ENCODE measurements at places on chromosomes 1 and 21. TPM values are rescaled to one million over a fixed set of nuclear protein-coding genes. Genes with fewer than 3 reads are reported as not detected.

- no peaks in the 10 kb centered on the region for H3K36me3 ChIP-seq
- no peak for DNase-seq
- H3K27ac ChIP-seq = no peak overlapping the region
- H3K4me1 ChIP-seq = no peaks in the 10 kb centered on the region
- no peak overlapping the region for H3K4me3 ChIP-seq
These were observed 99.1 kb downstream of the ASTN1 start for GRCh38 chr1:177065430-177065829.

DNA sequence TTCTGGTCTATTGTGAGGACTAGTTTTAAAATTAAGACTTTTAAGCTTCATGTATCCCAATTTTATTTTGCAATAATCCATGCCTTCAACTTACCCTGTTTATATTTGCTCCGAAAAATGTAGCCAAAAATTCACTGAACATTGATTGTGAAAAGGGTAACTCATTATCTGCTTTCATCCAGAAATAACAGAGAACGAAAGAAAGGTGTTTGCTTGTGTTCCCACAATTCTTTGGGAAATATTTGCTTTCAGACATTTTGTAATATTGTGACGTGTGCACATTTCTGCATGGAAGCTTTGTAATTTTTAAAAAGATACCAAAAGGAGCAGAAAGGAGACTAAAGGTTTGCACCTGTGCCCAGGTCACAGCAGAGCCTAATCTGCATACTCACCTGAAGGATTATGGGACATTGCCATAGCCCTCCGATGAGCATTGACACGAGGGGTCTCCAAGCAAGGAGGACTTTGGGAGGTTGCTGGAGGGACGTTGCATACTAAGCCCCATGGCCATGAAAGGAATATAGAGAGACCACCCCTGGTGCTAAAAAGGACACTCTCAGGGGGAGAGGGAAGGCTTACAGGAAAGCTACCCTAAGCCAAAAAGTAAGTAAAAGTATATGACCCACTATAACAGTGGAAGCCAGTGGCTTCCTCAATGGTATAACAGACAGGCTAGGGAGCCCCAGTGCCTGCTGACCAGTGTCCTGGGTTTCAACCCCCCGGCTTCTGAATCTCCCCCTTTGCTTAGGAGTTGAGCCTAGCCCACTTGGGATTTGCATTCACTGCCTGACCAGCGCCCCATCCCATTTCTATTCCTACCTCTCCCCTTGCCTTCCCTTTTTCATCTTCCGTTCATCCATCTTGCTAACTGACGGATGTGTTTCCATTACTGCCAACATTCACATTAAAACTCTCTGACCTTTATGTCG, 148.6 kb upstream of the ZC3H12A start:
- no peak for DNase-seq
- no peaks in the 10 kb centered on the region for H3K4me1 ChIP-seq
- H3K27me3 ChIP-seq = peaks cover 2% of the 10 kb centered on the region
- no peak overlapping the region for H3K4me3 ChIP-seq

DISP1 gene
- 1.4 TPM for total RNA-seq

DNA sequence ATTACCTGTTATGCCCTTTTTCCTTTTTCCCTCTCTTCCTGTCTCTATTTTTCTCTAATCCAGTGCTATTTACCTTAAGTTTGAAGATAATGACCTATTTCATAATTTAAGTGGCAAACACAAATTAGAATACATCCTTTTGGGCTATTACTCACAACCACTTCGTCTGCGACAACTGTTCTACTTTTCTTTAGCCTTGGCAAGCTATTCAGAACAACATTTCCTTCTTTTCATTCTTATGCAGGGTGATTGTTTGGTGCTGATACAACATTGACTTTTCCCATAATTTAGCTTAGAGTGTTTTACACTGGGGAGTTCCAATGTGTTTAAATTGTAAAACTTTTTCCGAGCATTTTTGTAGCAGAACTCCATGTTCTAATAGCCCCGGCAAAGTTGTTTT, 86.6 kb upstream of the S1PR1 start:
- no peak for DNase-seq
- no peak overlapping the region for H3K4me3 ChIP-seq
- peaks cover 6% of the 10 kb centered on the region for H3K4me1 ChIP-seq
- no peaks in the 10 kb centered on the region for H3K27me3 ChIP-seq
- H3K36me3 ChIP-seq = no peaks in the 10 kb centered on the region

All from activated CD4-positive, alpha-beta memory T cell treated with anti-CD3 and anti-CD28 coated beads, Interleukin-2, amount 10 ng/mL, durations not matched to agents 7 days and 5 days (primary cell).